ENCODE measurements at places on chromosomes 16 and 17.

GRCh38 chr16:57988929-57989328 is 11.5 kb downstream of the ZNF319 start:
- no peak for DNase-seq

- DNase-seq, result no peak
Measured at GRCh38 chr17:61583660-61584264, 7.3 kb downstream of the NACA2 start.

- peak; percentile 1 for DNase-seq
Measured at GRCh38 chr16:46428108-46429061, 192.8 kb downstream of the SHCBP1 start.

DNA sequence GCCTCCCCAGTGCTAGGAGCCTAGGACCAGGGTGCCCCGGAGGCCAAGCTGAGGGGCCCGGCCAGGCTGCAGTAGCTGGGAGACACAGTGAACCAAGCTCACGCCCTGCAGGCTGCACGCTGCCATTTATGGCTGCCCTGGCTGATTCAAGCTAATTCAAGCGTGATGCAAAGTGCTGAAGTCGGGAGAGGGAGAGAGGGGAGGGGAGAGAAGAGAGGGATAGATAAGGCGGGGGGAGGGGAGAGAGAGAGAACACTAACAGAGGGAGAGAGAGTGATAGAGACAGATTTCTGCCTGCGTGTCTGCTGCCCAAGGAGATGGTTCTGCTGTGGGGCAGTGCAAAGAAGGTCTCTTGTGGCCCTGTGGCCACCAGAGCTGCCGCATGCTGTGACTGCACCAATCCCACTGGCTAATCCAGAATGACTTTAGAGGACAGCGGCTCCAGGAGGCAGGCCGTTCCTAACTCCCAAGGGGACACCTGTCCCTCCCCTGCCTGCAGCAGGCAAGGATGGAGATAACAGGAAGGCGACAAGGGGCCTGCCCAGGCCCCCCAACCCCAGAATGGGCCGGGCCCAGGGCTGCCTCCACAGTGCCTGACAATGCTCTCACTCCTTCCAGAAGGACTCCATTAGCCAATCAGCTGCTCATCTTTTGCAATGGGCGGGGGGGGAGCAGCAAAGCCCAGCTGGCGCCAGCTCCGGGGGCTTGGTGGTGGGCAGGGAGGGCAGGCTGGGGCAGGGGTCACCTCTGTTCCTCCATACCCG is 12.9 kb downstream of the MXRA7 start:
- no peak for DNase-seq

DNA sequence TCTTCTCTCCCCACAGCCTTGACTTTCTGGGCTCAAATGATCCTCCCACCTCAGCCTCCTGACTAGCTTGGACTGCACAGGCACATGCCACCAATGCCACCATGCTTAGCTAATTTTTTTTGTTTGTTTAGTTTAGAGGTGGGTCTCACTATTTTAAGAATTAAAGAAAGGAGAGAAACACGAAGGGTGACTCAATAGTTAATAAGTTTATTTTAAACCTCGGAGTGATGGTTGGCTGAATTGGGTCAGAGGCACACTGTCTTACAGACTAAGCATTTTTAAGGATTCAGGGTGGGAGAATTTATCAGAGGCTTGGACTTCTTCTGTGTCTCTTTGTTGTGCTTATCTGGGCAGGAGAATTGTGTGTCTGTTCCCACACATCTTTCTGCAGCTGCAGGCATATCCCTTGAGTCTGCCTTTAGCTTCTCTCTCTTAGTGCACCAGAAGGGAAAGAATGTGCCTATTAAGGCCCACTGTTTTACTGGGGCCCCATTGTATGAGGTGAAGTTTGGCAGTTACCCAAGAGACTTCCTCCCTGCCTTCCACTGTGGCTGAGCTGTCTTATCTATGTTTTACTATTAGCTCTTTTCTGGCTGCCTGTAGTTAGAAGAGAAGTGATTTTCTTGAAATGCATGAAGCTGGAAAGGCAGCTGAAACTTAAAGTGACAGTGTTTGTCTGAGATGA is 2172.0 kb downstream of the TP53TG3F start:
- no peak for DNase-seq

GRCh38 chr17:13635951-13636350 is 34.2 kb upstream of the HS3ST3A1 start:
- DNase-seq, result no peak

- DNase-seq, result no peak
Measured at GRCh38 chr17:19812407-19812806, 55.3 kb downstream of the ULK2 start.

- DNase-seq, result no peak
Measured at GRCh38 chr16:1777375-1778199, 4.7 kb upstream of the MRPS34 start.

DNA sequence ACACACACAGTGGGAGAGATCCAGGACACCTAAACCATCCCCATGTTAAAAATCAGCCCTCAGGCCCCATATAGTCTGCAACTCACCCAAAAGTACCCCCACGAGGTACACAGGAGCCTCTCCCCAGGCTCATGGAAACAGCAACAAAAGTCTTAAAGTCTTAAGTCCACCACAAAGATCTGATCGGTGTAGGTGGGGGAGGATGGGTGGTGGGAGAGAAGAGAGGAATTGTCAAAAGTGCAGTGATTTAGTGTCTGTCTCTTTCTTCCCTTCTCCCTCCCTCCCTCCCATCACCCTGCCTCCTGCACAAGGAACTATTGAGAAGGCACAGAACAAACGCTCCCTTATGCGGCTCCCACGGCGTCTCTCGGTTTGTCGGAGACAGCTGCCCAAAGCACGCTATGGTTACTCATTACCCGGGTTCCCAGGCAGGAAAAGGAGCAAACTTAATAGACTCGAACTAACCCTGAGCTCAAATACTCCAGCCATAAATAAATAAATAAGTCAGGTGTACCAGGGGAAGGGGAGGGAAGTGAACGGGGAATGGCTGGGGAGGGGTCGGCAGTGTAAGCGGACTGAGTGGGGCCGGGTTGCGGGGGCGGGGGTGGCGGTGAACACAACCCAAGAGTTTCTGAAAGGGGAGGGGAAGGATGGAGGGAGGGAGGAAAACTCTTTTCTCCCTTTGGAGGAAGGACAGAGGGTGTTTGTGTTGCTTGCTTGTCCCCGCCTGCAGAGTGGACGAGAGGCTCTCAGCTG is 477.4 kb downstream of the SLC39A11 start:
- no peak for DNase-seq

DNA sequence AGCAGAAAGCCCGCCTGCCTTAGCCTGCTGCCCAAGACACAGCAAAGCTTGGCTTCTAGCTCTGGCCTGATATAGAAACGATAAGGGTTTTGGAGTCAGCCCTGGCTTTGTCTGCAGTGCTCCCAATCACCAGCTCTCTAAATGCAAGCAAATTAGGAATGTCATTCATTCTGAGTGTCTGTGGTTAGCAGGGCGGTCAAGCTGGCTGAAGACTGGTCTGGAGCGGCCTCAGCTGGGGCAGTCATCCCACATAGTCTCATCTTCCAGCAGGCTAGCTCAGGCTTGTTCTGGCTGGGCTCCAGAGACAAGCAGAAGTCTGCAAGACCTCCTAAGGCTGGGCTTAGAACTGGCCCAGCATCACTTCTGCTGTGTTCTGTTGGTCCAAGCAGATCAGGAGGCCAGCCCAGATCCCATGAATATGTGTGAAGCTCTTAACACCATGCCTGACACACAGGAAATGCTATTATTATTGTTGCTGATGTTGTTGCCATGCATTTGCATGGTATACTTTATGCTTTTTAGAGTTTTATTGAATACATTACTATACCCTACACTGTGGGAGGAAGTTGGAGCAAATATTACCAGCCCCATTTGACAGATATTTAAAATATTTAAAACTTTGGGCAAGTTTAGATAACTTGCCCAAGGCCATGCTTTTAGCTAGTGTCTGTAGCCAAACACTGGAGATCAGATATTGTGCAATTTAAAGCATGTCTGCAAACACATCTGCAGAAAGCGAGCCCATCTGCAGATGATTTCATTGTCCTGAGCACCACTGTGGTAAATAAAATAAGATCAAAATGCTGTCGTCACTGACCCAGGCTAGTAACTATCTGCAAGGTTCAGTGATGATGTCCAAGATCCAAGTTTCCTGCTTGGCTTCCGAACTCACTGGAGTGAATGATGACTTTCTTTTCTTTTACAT is 24.8 kb downstream of the TMC7 start:
- DNase-seq, result no peak

DNA sequence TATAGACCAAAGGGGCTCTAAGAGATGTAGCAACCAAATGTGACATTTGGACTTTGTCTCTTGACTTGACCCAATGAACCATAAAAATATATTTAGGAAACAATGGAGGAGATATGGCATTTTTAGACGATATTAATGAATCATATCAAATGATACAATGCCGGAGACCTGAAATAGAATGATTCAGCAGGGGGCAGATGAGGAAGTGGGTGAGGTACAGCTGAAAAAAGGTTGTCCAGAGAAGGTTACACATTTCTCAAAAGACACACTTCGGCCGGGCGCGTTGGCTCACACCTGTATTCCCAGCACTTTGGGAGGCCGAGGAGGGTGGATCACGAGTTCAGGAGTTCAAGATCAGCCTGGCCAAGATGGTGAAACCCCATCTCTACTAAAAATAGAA is 16.5 kb upstream of the SNN start:
- DNase-seq, result no peak

DNA sequence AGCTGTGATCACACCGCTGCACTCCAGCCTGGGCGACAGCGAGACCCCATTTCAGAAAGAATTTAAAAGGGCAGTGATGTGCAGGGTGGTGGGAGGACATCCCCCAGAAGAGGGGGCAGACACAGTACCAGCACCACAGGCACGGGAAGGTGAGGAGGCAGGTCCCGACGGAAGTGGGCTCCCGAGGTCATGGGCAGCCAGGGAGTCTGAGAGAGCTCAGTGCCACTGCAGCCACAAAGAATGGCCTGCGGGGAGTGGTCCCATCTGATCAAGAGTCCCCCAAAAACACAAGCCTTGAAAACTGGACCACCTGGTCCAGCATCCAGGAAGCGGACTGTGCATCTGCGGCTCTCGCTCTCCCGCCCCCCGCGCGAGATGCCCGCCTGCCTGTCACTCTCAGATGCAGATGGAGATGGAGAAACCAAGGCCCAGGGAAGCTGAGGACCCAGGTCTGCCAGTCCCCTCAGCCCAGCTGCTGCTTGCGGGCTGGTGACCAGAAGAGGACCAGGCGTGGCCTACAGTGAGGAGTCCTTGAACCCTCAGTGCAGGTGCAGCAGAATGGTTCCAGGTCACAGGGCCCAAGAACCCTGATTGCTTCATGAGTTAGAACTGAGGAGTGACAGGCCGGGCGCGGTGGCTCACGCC is 4.3 kb upstream of the CAPN15 start:
- no peak for DNase-seq

DNA sequence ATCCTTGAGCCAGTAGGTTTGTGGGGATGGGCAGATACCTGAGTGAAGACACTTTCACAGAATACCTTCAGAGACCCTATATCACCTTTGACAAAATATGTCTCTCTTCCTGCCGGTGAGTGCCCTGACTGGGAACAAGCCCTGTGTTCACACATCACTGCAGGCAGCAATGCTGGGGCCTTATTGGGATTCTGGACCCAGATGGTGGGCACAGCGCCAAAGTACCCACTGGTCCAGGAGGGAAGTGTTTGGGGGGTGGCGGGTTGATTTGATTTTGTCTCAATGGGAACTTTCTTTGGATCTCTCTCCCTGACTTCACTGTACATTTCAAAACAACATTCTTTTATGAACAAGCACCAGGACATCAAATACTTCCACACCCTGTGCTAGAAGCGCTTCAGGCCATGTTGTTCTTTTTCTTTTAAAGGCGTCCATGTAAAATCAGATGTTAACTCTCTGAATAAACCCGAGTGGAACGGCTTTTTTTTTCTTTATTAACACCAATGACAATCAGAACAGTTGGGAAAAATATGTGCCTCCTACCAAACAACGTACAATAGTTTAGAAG is 62.4 kb upstream of the AKTIP start:
- DNase-seq, result no peak

- no peak for DNase-seq
Measured at GRCh38 chr17:2235792-2236366, 67.7 kb downstream of the SMG6 start.

- no peak for DNase-seq
Measured at GRCh38 chr16:78025631-78026030, 3.3 kb downstream of the CLEC3A start.

DNA sequence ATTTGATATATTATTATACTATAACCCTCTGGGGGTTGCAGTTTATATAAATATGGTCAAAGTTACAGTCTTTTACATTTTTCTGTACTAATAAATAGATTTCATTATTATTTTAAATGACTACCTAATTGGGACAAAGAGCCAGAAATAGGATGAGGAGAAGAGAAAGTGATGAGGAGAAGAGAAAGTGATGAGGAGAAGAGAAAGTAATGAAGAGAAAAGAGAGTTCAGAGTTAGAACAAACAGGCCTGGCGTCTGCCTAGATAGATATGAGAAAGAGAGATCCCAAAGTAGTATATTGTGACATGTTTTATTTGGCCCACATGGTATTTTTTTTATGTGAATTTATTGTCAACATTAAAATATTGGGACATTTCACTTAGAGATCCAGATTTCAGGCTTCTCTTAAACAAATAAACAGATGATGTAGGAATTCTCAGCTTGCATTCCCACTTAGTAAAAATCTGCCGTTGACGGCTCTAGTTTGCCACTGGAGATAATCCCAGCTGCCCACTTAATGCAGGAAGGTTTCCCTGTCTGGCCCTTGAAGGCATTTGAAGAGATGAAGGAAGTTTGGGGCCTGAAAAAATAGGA is 210.7 kb downstream of the STX8 start:
- DNase-seq, result no peak

- DNase-seq, result no peak
Measured at GRCh38 chr16:4052096-4052495, 64.1 kb downstream of the ADCY9 start.

GRCh38 chr17:50213026-50214022 is 11.9 kb upstream of the COL1A1 start:
- peak; percentile 80 for DNase-seq

GRCh38 chr16:47886631-47887415 is 269.0 kb downstream of the ABCC12 start:
- DNase-seq, result no peak

DNA sequence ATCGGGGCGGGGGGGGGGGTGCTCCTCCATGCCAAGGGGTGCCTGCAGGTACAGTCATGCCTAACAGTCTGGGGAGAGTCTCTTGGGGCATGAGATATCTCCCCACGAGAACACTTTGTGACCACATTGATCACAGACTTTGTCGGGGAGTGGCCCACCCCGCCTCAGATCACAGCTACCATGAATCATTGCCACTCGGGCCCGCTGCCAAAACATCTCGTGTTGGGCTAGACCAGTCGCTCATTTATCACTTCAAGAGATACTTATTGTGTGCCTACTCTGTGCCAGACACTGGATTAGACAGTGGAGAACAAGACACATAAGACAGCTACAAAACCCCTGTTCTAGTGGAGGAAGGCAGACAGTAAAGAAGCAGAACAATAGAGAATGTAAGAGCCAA is 72.6 kb downstream of the CLEC16A start:
- no peak for DNase-seq

DNA sequence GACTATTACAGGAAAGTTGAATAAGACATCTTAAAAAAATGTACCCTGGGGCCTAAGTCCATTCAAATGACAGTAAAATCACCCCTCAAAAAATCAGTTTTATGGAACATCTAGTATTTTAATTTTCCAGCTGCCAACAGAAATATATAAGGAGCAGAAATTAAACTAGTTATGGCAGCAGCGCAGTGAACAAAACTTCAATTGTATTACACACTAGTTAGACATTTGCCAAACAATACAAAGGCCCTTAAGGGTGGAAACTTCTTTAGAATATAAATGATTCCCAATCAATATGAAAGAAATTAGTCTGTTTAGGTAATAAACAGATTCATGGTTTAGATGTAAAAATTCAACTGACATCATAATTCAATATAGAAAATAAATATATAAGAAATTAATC is 18.1 kb upstream of the RFFL start:
- DNase-seq, result no peak

GRCh38 chr16:8632675-8633182 is 11.2 kb downstream of the METTL22 start:
- no peak for DNase-seq

Measured in GM13977 (cell line).